AG10803 (cell line): ENCODE measurements at places on chromosomes 7 and 10.

DNA sequence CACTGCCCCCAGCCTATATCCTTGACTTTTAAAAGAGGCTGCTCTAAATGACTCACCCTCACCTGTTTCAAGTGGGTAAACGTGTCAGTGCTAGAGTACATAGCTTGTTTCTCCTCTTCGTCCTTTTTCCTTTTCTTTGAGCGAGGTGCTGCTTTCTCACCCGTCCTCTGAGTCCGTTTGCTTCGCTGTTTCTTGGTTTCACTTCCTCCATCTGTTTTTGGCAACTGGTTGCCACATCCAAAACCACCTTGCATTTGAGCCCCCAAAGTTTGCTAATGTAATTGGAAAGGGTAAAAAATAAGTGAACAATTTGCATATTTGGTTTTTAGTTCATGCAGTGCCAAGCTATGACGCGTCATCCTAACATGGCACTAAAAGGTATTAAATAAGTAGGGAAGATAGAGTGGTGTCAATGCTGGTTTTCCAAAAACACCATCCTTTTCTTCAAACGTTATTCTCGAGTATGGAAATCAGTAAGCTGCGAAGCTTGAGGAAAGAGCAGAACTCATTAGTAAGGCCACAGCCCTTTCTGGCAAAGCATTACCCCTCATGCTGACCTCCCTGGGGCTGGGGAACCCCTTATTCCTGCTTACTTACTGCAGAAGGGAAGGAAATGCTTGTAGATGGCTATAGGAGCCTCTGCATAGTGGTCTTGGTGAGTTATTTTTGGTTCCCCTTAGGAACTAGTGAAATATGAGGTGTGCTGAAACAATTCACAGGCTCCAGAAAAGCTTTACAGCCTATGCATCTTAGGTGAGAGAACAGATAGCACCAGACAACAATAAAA, 133.5 kb downstream of the GALNT11 start:
- DNase-seq, result no peak

DNA sequence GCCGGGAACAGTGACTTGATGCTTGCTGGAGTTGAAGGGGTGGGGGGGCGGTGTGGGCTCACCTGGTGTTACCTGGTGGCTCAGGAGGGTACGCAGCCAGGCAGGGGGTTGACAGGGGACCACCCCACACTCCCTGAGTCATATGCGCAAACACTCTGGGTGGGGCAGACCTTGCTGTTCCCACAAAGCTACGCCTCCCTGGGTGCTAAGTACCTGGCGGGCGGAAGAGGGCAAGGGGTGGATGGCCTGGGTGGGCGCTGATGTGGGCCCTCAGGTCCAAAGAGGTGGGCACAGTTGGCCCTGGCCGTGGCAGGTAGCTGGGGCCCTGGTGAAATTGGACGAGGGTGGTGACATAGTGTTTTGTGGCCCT, 13.9 kb downstream of the STX1A start:
- DNase-seq, result no peak

DNA sequence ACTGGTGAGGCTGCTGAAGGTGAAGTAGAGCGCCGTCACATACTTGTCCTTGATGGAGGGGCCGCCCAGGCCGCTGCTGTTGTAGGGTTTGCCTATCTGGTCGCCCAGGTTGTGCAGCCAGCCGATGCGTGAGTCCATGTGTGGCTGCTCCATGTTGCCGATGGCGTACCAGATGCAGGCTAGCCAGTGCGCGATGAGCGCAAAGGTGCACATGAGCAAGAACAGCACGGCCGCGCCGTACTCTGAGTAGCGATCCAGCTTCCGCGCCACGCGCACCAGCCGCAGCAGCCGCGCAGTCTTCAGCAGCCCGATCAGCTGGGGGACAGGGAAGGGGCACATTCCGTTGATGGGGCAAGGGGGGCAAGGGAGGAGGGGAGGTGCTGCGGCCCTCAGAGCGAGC, 26.6 kb downstream of the KCNH2 start:
- DNase-seq, result no peak

- DNase-seq, result no peak
These were observed 47.1 kb upstream of the DNAH11 start for GRCh38 chr7:21495731-21496130.

DNA sequence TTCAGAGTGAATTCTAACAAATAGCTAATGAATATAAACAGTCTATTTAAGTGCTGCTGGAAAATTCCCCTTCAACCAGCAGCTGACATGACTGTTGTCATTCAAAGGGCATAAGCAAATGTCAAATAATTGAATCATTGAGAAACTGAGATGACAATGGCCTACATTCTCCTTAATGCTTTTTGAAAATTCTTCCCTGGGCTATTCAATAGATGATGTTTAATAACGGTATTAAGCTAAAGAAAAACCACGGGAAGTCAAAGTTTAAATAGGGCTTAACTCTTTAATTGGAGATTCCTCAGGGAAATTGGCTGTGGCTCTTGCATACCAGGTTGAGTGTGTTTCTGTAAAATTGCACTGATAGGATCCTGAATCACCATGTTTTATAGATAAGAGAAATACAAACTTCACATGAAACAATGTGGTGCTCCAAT, 77.0 kb downstream of the ARL4A start:
- DNase-seq, result no peak

- no peak for DNase-seq
These were observed 4.3 kb downstream of the ANKRD1 start for GRCh38 chr10:90916392-90917237.

GRCh38 chr7:70006261-70006920, 408.1 kb downstream of the AUTS2 start:
- DNase-seq, result peak; percentile 40

GRCh38 chr10:4283846-4284610, 499.0 kb upstream of the KLF6 start:
- DNase-seq, result peak; percentile 87

DNA sequence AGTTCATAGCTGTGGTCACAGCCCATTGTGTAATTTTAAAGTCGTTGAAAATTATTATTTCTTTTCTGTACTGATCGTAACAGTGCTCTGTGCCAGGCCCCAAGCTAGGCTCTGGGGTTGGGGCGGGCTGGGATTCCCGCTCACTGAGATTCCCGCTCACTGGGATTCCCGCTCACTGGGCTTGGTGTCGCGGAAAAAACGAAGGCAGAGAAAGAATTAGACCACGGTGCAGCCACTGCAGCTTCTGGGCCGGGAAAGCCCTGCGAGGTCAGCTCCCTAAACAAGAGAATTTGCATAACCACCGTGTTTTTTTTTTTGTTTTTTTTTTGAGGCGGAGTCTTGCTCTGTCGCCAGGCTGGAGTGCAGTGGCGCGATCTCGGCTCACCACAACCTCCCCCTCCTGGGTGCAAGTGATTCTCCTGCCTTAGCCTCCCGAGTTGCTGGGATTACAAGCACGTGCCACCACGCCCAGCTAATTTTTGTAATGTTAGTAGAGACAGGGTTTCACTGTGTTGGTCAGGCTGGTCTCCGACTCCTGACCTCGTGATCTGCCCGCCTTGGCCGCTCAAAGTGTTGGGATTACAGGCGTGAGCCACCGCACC, 31.2 kb downstream of the FOXK1 start:
- peak; percentile 88 for DNase-seq

DNA sequence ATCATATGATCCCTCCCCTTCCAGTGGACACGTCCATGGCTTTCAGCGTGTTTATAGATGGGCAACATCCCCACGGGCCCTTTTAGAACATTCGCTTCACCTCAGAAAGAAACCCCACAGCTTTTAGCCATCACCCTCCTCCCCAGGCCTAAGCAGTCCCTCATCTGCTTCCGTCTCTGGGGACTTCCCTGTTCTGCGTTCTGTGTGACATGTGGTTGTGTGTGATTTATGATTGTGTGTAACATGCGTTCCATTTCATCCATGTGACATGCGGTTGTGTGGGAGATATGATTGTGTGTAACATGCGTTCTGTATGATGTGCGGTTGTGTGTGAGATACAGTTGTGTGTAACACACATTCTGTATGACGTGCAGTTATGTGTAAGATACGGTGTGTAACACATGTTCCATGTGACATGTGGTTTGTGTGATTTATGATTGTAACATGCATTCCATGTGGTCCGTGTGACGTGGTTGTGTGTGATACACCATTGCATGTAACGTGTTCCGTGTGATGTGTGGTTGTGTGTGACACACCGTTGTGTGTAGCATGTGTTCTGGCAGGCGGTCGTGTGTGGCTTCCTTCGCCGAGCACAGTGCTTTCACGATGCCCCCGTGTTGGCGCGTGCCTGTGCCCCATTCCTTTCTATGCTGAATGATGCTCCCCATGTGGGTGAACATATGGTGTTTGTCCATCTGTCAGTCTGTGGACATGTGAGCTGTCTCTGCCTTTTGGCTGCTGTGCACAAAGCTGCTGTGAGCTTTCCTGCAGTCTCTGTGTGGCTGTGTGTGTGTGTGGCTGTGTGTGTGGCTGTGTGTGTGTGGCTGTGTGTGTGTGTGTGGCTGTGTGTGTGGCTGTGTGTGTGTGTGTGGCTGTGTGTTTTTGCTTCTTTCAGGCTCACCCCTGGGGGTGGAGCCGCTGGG, 26.2 kb downstream of the PWWP2B start:
- peak; percentile 55 for DNase-seq

DNA sequence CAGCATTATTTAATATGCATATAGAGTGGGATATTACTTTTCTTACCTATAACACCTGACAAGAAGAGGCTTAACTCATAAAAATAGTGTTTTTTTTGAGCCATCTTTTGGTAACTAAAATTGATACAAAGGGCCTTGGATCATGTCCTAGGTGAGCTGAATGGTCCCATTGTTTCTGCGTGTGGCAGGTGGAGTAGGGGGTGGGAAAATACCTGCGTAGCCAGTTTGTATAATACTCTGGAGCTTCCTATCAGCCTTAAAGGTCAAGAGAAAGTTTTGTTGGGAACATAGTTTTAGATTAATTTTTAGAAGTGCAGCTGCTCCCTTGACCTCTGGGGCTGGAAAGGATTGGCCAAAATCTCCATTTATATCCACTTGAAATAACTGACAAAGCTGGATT, 244.6 kb downstream of the PHTF2 start:
- no peak for DNase-seq

- no peak for DNase-seq
These were observed 12.3 kb upstream of the ELN start for GRCh38 chr7:74015670-74016069.

GRCh38 chr10:33612116-33612515, 277.6 kb upstream of the NRP1 start:
- DNase-seq, result peak; percentile 81

GRCh38 chr10:21995557-21995956, 8.0 kb downstream of the DNAJC1 start:
- peak; percentile 46 for DNase-seq

- DNase-seq, result no peak
These were observed 4.3 kb downstream of the ELOVL3 start for GRCh38 chr10:102230264-102230860.

- no peak for DNase-seq
These were observed 68.2 kb downstream of the SLC13A1 start for GRCh38 chr7:123131556-123131955.

GRCh38 chr7:148458263-148458662, 132.3 kb upstream of the C7orf33 start:
- DNase-seq, result no peak

DNA sequence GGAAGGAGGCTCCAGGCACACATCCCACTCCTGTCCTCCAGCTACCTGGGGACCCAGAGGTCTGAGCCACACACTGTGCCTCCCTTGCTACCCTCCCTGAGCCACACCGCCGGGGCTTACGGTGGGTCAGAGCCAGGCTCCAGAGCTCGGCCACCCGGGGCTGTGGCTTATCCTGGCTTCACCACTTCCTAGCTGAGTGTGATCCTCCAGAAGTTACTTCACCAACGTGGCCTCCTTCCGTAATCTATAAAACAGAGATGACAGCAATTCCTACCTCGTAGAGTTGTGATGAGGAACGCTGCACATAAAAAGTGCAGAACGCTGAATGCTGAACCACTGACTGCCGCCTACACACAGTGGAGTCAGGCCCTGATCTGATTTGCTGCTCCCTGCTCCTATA, 285.0 kb downstream of the PRPF18 start:
- DNase-seq, result no peak

- no peak for DNase-seq
These were observed 108.1 kb downstream of the GLRX3 start for GRCh38 chr10:130244031-130244927.

GRCh38 chr10:96205580-96205979, 65.8 kb downstream of the BLNK start:
- DNase-seq, result no peak

DNA sequence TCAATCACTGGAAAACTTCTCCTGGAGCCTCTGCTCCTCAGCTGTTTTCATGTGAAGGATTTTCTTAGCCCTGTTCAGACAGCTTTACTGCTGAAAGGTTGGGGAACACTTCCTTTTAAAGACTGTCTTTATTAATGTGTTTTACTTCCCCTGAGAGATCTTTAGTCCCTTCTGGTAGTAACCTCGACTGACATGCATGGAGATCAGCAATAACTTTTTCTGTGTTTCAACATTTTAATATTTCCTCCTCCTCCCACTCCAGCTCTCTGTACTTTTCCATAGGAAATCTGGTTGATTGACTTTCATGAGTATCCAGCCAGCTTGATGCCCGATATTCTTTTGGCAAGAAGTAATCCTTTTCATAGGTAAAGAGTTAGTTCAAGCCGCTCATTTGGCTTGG, 62.7 kb upstream of the STRIP2 start:
- no peak for DNase-seq

- no peak for DNase-seq
These were observed 5.8 kb downstream of the TWIST1 start for GRCh38 chr7:19111474-19112273.

DNA sequence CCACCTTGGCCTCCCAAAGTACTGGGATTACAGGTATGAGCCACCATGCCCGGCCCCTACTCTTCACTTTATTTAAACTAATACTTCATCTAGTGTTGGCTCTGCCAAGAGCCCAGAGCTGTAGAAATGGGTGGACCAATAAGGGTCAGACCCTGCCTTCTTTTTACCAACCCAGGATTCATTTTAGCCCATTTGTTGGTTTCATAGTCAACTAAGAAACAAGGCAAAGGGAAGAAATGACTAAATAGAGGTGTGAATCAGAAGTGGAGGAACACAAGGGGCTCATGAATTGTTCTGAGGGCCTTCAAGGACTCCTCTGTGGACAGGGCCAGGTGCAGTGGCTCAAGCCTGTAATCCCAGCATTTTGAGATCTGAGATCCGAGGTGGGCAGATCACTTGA, 1.1 kb downstream of the ANKRD2 start:
- DNase-seq, result no peak
